ENCODE measurements at places on chromosomes 1 and 21. TPM values are rescaled to one million over a fixed set of nuclear protein-coding genes. Genes with fewer than 3 reads are reported as not detected.

Gene S100B
- total RNA-seq: not detected

Gene NCAM2
- 135 TPM for total RNA-seq

Gene GJB3
- not detected for total RNA-seq

Gene ETV3
- total RNA-seq: 27.7 TPM

Gene E2F2
- 1.3 TPM for total RNA-seq

Gene LCE1E
- not detected for total RNA-seq

Gene C1QTNF12
- 3.8 TPM for total RNA-seq

Gene SH2D2A
- not detected for total RNA-seq

Gene OR10Z1
- not detected for total RNA-seq

Gene FAM177B
- not detected for total RNA-seq

Gene CLCNKB
- 0.34 TPM for total RNA-seq

Gene FCGR3B
- not detected for total RNA-seq

Gene SPATA1
- total RNA-seq: 2.3 TPM

Gene FAAP20
- total RNA-seq: 90.4 TPM

Gene PRAMEF10
- not detected for total RNA-seq

Gene PLPPR5
- not detected for total RNA-seq

Gene TOMM40L
- total RNA-seq: 10.3 TPM

Gene ABCG1
- total RNA-seq: 16.5 TPM

Gene LYSMD1
- total RNA-seq: 12.6 TPM

Gene FCRL6
- total RNA-seq: not detected

Gene OR2L2
- total RNA-seq: 0.08 TPM

Gene COX20
- total RNA-seq: 27.6 TPM

DNA sequence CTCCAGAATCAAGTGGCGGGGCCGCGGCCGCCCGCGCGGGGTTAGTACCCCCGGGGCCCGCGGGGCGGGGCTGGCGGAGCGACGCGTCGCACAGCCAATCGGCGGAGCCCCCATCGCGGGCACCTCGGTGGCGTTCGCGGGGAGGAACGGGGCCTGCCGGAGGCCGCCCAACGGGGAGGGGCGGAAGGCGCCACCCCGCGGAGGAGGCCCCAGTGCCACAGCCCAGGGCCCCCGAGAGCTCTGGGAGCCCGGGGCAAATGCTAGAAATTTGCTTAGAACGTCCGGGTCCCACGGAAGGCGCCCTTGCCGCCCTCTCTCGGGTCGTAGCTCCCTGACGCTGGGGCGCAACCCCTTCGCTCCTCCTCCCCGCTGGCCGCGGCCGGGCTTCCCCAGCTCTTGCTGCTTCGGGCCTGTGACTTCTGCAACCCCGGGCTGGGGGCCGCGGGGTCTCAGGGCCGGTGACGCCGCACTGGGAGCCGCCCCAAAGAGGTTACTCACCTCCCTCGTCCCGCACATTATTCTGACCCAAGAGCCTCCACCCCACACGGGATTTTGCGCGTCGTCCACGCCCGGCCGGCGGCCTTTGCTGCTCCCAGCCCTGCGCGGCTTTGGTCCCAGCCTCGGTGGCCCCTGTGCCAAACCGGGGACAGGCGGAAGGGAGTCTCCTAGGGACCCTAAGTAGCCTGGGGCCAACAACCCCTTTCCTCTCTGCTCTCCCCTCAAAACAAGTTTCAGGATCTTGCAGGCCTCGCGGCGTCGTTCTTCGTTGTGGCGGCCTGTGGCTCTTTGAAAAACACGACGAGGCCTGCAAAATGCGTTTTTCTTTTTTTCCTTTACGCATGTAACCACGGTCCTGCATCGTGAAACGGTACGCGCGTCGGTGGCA lies at the start of gene RUNX3:
RUNX3 (minus strand) TSS at position 17 of the 886 bp plus-strand sequence. CDS start 408 bp downstream, outside the sequence.
- no peak for DNase-seq

DNA sequence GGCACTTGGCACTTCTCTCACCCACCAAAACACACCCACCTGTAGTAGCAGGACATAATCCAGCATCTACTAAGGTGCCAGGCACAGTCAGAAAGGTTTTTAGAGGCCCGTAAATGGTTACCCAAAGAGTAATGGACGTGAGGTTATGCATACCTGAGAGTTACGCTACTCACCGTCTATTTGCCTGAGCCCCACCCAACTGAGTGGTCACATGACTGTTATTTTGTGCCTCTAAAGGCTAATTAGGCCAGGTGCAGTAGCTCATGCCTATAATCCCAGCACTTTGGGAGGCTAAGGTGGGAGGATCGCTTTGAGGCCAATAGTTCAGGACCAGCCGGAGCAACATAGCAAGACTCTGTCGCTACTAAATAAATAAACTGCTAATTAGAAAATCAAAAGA lies 11.0 kb downstream of the LMX1A start:
- no peak for DNase-seq

DNA sequence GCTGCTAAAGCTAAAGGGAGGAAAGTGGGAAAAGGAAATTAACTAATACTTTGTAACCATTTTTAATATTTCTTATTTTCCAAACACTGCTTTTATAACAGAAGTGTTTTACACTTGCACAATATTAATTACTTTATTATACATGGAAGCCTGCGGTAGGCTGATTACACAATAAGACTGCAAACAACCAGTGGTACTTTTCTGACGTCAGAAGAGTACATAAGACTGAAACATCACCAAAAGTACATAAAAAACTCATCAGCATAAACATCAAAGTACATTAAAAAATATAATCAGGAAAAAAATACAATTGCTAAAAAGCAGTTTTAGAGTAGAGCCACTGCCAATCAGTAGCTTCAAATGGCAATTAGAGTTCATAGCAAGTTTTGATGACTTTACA lies 4.6 kb downstream of the ZNF281 start:
- DNase-seq: no peak

GRCh38 chr21:34807146-34807880 lies 138.5 kb downstream of the CLIC6 start:
- DNase-seq: no peak

- DNase-seq: no peak
Observed at GRCh38 chr1:53015508-53015860, 46.5 kb upstream of the PODN start.

- DNase-seq: no peak
Observed at GRCh38 chr1:20936621-20937020, 149.5 kb upstream of the HP1BP3 start.

GRCh38 chr1:204263254-204263910 lies 49.6 kb upstream of the GOLT1A start:
- DNase-seq: no peak

GRCh38 chr1:194215448-194215847 lies 1029.0 kb upstream of the B3GALT2 start:
- DNase-seq: no peak

DNA sequence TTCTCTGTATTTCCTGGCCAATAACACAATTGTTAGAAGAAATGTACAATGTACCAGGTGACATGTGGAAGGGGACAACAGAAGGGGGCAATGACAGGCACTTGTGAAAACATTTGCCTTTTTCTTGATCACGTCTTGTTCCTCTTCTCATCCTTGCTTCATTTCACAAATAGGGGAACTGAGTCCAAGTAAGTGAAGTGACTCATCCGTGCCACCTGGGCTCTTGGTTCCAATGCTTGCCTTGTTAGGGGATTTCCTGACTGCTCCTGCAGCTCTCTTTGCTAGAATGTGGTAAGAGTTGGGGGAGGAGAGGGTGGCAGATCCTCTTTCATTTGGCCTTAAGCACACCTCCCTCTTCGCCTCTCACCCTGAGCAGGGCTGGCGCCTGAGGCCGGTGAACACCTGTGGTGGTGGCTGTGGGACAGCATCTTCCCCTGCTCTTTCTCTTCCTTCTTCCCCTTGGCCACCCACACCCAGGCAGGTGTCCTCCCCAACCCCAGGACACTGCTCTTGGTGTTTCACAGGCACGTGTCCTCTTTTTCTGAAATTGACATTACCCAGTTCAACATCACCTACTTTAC lies 2.2 kb upstream of the RHEX start:
- DNase-seq: no peak

GRCh38 chr21:44547656-44548331 lies 3.5 kb downstream of the KRTAP10-2 start:
- DNase-seq: no peak

GRCh38 chr1:14055442-14056223 lies 355.6 kb downstream of the PRDM2 start:
- DNase-seq: no peak

DNA sequence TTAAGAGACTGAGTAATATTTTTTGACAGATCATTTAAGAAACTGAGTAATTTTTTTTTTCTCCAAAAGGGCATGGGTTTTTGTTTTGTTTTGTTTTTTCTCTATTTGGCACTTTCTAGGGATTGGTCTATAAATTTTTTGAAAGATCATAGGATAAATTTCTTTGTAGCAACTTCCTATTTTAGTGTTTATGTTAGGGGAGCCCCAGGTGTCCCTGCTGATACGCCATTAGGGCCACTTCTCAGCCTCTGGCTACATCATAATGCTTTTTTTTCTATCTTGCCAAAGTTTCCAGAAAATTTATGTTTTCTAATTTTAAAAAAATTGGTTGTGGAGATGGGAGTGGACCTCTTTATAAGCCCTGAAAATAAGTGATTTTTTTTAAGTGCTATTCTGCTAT lies 2.6 kb downstream of the GABPA start:
- no peak for DNase-seq

GRCh38 chr1:89989099-89989498 lies 5.8 kb upstream of the ZNF326 start:
- DNase-seq: no peak

DNA sequence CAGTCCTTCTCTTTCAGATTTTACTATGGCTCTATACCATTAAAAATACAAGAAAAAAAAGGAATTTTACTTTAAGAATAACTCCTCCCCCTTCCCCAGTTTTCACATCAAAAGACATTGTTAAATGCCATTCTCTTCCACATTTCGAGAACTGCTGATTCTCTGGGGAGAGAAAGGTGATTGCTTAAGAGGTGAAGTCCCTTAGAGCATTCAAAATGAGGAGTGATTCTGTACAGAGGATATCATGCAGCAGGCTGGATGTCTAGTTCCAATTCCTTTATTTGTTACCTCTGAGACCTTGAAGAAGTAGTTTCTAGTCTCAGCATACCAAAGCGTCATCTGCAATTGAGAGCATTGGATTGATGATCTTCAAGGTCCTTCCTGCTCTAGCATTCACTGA lies 46.9 kb downstream of the FMO3 start:
- no peak for DNase-seq

GRCh38 chr21:46355161-46356004 lies 31.4 kb downstream of the PCNT start:
- no peak for DNase-seq

- DNase-seq: no peak
Observed at GRCh38 chr21:43770066-43770655, 5.9 kb downstream of the CSTB start.

- DNase-seq: no peak
Observed at GRCh38 chr1:150551051-150551783, 2.0 kb downstream of the ADAMTSL4 start.

GRCh38 chr1:93680420-93681100 lies 1.1 kb downstream of the BCAR3 start:
- DNase-seq: peak; percentile 89

GRCh38 chr1:175222296-175222938 lies 29.8 kb upstream of the KIAA0040 start:
- DNase-seq: no peak

- DNase-seq: no peak
Observed at GRCh38 chr1:246318036-246318359, 189.1 kb downstream of the SMYD3 start.

DNA sequence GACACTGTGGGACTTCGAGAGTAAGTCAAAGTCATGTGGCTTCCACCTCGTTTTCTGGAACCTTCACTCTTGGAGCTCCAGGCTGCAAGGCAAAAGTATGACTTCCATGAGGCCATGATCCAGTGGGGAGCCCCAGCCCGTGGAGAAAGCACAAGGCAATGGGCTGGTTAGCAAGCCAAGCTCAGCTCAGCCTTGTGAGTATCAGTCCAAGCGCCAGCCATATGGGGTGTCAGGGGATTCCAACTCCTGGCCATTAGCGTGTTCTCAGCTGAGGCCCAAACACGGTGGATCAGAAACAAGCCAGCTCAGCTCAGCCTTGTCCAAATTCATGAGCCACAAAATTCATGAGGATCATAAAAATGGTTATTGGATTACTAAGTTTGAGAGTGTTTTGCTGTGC lies 261.0 kb downstream of the RHOU start:
- DNase-seq: no peak

GRCh38 chr1:47582891-47583608 lies 145.2 kb downstream of the FOXD2 start:
- DNase-seq: peak; percentile 67

Measured in osteocyte (in vitro differentiated cells).